ENCODE measurements at places on chromosomes 7 and 10.

DNA sequence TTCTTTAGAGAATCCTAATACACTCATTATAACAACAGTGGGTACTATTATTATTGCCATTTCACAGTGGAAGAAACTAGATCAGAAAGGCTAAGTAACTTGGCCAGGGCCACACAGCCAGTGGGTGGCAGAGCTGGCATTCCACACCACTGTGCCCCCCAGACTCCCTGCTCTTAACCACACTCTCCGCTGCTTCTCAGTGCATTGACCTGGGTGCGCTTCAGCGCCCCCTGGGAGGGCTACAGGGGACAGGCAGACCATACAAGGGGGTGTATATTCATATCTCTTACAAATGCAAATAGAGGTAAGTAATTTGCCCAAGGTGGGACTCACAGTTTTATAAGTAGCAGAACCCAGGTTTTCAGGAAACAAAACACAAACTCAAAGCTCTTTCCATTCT lies 77.0 kb upstream of the NMT2 start:
- no peak for DNase-seq

- no peak for DNase-seq
These were observed 4.6 kb downstream of the LANCL2 start for GRCh38 chr7:55369427-55370400.

DNA sequence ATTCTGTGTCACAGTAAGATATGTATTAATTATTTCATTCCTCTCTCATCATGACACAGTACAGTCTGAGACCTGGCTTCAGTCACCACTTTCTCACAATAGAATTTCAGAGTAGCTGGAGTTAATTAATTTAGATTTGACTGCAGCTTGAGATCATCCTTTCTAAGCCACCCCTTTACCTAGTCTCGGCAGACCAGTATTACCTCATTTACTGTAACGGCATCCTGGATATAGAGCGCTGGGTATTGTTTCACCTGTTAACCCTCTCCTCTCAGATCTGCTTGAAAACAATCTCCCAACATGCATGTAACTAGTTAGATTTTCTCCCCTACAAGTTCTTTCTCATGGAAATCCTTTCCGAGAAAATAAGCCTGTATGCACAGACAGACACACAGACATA lies 1057.5 kb downstream of the GATA3 start:
- DNase-seq, result no peak

GRCh38 chr7:100803398-100804161 lies 23.7 kb downstream of the EPHB4 start:
- no peak for DNase-seq

DNA sequence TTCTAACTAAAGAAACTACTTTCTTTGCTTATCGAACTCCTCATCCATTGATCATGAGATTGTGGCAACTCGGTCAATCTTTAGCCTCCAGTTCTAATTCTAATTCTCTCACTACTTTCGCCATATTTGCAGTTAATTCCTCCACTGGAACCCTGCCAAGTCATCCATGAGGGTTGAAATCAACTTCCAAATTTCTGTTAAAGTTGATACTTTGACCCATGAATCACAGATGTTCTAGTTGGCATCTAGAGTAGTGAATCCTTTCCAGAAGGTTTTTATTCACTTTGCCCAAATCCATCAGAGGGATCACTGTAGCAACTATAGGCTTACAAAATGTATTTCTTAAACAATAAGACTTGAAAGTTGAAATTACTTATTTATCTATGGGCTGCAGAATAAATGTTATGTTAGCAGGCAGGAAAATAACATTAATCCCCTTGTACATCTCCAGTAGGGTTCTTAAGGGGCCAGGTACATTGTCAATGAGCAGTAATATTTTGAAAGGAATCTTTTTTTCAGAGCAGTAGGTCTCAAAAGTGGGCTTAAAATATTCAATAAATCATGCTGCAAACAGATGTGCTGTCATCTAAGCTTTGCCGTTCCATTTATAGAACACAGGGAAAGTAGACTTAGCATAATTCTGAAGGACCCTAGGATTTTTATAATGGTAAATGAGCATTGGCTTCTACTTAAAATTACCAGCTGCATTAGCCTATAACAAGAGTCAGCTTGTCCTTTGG lies 39.4 kb downstream of the CCDC71L start:
- DNase-seq, result no peak

- no peak for DNase-seq
These were observed 129.3 kb downstream of the NRF1 start for GRCh38 chr7:129740574-129741410.

- DNase-seq, result no peak
These were observed 16.8 kb downstream of the OCM2 start for GRCh38 chr7:97973206-97973658.

GRCh38 chr10:100501423-100501822 lies 18.2 kb downstream of the SEC31B start:
- DNase-seq, result no peak

DNA sequence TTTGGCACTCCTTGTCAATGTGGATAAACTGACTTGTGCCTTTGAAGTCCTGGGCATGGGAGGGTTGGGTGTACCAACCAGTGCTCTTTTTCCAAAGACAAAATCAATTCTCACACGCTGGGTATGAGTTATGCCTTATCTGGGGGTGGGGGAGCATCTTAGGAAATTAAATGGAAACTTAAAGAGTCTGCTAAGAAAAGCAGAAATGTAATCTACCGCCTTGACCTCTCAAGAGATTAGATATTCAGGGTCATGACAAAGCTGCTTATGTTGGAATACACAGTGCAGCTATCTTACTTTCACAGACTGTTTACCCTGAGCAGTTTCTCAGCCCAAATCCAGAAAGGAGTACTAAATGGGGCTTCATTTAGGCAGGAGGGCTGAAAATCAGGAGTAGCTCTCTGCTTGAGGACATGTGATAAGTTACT lies 2.6 kb downstream of the MEST start:
- DNase-seq, result no peak

GRCh38 chr10:7702288-7702812 lies 766 bp upstream of the ITIH2 start:
- no peak for DNase-seq

- no peak for DNase-seq
These were observed 39.6 kb upstream of the SP8 start for GRCh38 chr7:20826243-20826642.

DNA sequence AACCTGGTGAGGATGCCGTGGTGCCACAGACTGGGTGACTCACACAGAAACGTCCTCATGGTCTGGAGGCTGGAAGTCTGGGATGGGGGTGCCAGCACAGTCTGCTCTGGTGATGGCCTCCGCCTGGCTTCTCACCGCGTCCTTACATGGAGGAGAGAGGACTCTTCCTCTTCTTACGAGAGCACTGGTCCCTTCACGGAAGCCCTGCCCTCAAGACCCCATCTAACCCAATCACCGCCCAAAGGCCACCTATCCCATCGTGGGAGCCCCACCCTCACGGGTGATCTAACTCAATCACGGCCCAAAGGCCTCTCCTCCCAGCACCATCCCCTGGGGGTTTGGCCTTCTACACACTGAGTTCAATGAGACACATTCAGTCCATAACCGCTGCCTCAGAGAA lies 137.7 kb downstream of the PTPRN2 start:
- DNase-seq, result no peak

DNA sequence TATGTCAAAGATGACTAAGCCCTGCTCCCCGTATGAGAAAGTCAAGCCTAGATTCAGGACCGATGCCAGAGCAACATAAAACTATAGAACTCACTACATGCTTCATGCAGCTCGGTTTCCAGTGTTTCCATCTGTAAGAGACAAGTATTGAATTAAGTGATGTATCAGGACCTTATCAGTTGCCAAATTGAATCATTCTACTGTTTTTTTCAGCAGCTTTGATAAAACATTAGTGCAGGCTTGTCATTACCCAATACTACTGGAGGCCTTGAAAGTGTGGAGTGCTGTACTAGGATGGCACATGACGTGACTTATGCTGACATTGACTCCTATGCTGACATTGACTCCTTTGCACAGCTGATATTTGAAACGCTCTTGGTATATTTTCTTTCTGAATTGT lies 10.8 kb upstream of the NRP1 start:
- DNase-seq, result no peak

GRCh38 chr10:127903789-127904188 lies 3.1 kb upstream of the PTPRE start:
- no peak for DNase-seq

DNA sequence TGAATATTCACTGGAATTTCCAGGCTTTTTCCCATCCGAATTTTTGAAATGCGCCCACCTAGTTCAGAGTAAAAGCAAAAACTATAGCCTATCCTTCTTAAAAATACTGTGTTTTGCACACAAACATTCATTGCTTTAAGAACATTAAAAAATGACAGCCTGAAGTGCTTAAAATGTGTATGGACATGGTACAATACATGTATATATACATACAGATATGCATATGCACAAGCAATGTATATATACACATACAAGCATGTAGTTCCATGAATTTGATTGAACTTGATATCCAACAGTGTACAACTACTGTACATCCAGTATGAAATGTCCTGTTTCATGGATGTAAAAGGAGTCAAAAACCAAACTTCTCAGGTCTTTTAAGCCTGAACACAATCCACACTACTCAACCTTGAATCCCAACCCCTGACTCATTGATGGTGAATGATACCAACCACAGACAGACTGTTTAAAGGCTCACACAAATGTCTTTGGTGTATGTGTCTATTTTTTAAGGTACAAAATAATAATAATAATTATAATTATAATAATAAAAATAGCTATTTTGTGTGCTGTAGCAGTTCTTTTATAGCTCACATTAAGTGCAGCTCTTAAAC lies 14.8 kb downstream of the INHBA start:
- DNase-seq, result no peak

DNA sequence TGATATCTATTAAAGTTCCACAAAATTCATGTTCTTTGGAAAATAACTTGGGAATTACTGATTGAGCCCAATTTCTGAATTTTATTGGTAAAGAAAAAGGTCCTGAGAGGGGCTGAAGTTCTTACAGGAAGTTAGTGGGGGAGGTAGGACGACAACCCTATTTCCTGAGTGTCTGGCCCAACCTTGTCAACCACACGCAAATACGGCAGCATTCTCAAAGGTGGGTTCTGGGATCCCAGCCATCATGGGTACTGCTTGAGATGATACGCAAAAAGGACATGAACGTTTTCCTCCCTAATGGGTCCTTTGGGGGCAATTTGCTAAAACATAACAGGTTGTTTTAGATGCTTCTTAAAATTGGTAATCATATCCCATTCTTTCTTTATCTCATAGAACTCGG lies 2.7 kb upstream of the PDCD4 start:
- DNase-seq, result no peak

DNA sequence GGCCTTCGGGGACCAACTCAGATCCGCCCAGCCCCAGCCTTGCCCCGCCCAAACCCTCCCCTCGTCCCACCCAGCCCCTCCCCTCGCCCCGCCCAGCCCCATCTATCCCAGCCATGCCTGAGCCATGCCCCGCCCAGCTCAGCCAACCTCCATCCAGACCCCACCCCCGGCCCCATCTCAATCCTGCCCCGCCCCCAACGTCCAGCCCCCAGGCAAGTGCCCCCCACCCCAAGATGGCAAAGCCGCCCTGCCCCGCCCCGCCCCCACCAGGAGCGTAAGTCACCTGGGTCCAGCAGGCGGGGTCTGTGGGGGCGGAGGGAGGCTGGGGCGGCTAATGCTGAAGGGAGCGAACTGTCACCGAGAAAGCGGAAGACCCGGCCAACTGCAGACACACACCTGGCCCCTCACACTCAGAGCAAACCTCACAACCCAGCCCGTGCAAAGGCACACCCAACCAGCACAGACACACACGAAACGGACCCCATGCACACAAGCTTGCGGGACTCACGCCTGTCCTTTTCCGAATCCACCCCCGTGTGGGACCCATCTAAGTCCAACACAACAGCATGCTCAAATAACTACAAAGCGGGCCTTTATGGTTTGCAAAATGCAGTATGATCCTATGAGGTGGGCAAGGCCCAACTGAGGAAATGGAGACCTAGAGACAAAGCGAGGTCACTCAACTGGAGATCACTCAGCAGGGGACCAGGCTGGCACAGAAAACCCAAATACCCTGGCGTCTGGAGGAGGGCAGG lies 11.5 kb upstream of the OGA start:
- DNase-seq, result no peak

DNA sequence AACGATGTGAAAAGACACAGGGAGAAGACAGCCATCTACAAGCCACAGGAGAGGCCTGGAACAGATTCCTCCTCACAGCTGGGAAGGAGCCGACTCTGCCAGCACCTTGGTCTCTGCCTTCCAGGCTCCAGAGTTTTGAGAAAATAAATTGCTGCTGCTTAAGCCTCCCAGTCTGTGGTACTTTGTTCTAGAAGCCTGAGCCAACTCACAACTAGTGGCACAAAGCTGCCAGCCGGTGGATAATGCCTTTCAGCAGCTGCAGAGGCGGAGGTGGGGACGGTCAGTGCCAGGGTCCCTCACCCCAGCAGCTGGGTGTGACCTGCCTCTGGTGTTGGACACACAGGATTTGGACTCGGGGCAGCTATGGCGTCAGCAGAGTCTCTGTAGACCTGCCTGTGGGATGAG lies 255.4 kb upstream of the PITRM1 start:
- DNase-seq, result no peak

DNA sequence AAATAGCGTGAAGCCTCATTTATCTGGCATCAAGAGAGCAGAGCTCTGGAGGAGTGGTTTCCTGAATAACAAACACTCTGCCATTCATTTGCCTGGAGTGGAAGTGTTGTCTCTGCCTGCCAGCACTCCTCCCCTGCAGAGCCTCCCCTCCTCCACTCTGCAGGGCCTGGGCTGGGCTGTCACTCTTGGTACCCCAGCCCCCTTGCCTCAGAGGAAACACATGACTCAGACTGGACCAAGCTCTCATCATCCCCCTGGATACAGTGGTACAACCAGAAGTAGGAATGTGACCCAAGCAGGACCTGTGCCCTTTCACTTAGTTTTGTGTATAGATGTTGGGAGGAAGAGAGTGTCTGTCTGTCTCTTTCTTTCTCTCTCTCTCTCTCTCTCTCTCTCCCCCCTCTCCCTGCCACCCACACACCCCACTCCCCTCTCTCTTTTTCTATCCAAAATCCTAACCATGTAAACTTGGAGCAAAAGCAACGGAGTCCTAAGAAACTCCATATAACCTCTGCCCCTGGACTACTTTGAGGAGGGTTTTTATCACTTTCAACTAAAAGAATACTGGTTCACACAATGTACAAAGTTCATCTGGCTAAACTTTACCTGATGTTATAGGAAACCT lies 43.9 kb downstream of the DOCK4 start:
- no peak for DNase-seq

GRCh38 chr7:32158751-32159745 lies 88.8 kb upstream of the PDE1C start:
- no peak for DNase-seq

GRCh38 chr7:151740081-151740851 lies 136.6 kb downstream of the PRKAG2 start:
- DNase-seq, result no peak

GRCh38 chr10:29859521-29860130 lies 199.8 kb downstream of the JCAD start:
- DNase-seq, result no peak

GRCh38 chr7:4641667-4642467 lies 40.2 kb upstream of the FOXK1 start:
- peak; percentile 91 for DNase-seq

GRCh38 chr10:63614371-63614891 lies 93.2 kb downstream of the REEP3 start:
- DNase-seq, result no peak

GRCh38 chr7:157224627-157225026 lies 85.9 kb downstream of the UBE3C start:
- DNase-seq, result no peak

GRCh38 chr7:44326261-44327125 lies 1.1 kb upstream of the CAMK2B start:
- no peak for DNase-seq

GRCh38 chr10:35456153-35456720 lies 119.9 kb downstream of the CCNY start:
- no peak for DNase-seq

GRCh38 chr7:126605553-126605952 lies 647.2 kb downstream of the GRM8 start:
- no peak for DNase-seq
